ENCODE measurements at places on chromosomes 6 and 20.
A peak's percentile ranks its signal among the peaks of the same experiment; 100 is the strongest.

GRCh38 chr20:4043796-4044195, 28.4 kb upstream of the RNF24 start:
- DNase-seq: no peak

GRCh38 chr6:151719070-151719469, 88.4 kb upstream of the ESR1 start:
- DNase-seq: no peak

DNA sequence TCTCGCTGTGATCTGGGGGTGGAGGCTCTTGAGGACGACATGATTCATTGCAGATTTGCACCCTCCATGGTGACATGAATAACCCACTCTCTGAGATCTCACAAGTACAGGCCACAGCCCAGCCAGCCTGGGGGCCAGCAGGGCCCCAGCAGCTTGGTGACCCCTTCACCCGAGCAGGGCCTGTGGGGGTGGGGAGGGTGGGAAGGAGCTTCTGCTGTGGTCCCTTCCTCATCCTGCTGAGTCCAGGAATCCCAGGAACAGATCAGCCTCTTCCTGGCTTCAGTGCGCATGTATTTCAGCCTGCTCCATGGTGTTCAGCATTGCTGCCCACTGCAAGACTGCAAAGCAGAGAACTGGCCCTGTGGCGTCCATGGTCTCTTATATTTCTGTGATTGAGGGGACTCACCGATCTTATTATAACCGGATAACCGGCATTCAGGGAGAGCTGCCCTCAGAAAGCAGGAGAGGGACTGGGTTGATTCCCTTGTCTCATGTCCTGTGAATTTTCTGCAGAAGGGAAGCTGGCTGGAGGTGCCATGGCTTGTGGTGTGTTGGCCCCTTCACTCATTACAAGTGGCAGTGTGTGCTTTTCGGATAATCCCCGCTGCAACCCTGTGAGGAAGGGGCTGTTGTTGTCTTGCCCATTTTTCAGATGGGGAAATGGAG, 118.8 kb upstream of the FRMD1 start:
- DNase-seq: no peak

- DNase-seq: no peak
Measured at GRCh38 chr20:35093267-35093884, 769 bp upstream of the TRPC4AP start.

- no peak for DNase-seq
Measured at GRCh38 chr6:79305020-79305419, 70.5 kb upstream of the HMGN3 start.

GRCh38 chr6:117215353-117216090, 49.8 kb upstream of the VGLL2 start:
- DNase-seq: no peak

GRCh38 chr6:13032566-13032965, 295.8 kb downstream of the TBC1D7 start:
- no peak for DNase-seq

DNA sequence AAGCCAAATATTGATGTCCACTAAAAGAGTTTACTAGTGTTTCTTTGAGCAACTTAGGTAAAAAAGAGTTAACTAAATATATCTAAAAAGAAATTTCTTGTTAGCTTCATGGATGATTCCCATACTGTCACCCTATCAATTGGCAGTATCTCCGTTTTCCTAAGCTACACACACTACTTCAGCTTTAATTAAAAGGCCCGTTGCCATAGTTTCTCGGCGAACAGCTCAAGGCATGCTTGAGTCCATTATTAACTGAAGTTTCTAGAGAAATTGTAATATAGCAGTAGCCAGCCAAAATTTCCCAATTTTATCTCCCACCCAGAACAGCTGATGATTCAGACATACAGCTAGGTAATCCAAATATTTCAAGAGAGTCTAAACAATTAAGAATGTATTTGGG, 20.0 kb upstream of the BEND6 start:
- DNase-seq: no peak

DNA sequence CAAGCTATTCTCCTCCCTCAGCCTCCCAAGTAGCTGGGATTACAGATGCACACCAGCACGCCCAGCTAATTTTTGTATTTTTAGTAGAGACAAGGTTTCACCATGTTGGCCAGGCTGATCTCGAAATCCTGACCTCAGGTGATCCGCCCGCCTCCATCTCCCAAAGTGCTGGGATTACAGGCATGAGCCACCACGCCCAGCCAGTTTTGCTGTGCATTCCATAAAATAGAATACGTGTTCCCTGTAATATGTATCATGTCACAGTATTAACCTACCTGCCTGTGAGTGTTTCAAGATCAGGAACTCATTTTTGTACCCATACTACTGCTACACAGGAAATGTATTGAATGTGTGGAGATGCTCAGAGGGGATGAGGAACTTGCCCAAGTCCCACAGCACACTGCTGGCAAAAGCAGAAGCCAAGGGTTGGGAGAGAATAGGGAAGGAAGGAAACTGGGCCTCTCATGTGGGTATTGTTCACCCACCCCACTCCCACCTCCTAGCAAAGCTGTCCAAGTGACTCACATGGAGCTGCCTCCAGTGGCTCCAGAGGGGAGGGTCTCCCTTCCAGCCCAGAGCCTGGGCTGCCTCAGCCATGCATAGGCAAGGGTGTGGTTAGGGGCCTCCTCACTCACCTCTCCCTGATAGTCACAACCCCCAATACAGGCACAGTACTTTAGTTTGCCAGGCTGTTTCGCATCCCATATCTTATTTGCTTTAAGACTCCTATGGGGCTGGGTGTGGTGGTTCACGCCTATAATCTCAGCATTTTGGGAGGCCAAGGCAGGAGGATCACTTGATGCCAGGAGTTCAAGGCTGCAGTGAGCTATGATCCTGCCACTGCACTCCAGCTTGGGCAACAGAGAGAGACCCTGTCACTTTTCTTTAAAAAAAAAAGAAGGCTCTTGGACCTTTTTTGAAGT, 9.4 kb downstream of the HM13 start:
- peak; percentile 98 for DNase-seq

DNA sequence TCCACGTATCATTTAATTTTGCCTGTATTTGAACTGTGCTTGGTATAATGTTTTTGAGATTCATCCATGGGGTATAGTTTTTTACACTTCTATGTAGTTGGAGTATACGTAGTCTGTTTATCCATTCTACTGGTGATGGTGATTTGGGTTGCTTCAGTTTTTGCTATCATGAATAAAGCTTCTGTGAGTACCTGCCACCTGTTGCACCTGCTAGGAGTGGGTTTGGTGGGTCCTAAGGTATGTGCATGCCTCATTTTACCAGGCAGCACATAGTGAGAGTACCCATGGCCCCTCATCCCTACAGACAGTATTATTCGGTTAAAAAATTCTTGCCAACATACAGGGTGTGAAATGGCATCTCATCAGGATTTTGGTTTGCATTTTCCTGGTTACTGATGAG, 92.9 kb downstream of the DNAH8 start:
- DNase-seq: no peak

- DNase-seq: no peak
Measured at GRCh38 chr6:81383472-81383871, 369.0 kb downstream of the TENT5A start.

Measured in Kasumi-1 (cell line).